ENCODE measurements at places on chromosomes 6 and 20.

- no peak for DNase-seq
Observed at GRCh38 chr20:14778875-14779274, 441.5 kb upstream of the FLRT3 start.

GRCh38 chr20:45340236-45340847, 7.9 kb downstream of the SDC4 start:
- DNase-seq, result no peak

GRCh38 chr6:11460001-11460668, 77.4 kb upstream of the TMEM170B start:
- DNase-seq, result no peak

GRCh38 chr6:137160763-137161162, 12.7 kb downstream of the IL22RA2 start:
- DNase-seq, result no peak

- DNase-seq, result no peak
Observed at GRCh38 chr6:152154559-152155356, 347.3 kb downstream of the ESR1 start.
